ENCODE measurements at places on chromosomes 16 and 17. TPM values are rescaled to one million over a fixed set of nuclear protein-coding genes. Genes with fewer than 3 reads are reported as not detected.

GRCh38 chr17:14297161-14297851 lies 3.6 kb upstream of the HS3ST3B1 start:
- H3K4me1 ChIP-seq: peaks cover 40% of the 10 kb centered on the region
- H3K27ac ChIP-seq: peak overlapping the region; percentile 57
- H3K27me3 ChIP-seq: no peaks in the 10 kb centered on the region

- H3K4me3 ChIP-seq: no peak overlapping the region
- H3K36me3 ChIP-seq: peaks cover 43% of the 10 kb centered on the region
- H3K27me3 ChIP-seq: no peaks in the 10 kb centered on the region
Measured at GRCh38 chr16:70271696-70272095, 17.6 kb downstream of the AARS1 start.

DNA sequence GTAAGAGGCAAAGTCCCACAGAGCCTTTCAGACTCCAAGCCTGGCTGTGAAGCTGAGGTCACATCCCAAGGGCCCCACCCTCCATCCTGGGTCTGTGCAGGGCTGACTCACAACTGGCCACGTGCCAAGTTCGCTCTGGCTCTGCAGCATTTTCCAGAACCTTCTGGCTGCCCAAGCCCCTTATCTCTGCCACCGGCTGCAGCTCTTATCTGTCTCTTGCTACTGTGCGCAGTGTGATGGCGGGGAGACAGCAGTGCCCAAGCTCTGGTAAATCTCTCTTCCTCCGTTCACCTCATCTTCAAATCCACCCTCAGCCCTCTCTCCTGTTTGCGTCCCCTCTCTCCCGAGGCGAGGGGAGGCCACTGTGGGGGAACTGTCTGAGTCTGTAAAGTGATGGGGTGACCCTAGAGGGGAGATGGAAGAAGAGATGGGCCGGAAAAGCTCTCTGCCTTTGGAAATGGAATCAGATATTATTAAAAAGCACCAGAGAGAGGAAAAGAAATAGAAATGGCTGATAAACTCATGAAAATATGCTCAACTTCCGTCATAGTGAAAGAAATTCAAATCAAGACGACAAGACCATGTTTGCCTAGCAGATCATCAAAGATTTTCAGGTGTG lies 162.7 kb upstream of the CDC42EP4 start:
- H3K27ac ChIP-seq: peak overlapping the region; percentile 29
- H3K4me1 ChIP-seq: peaks cover 21% of the 10 kb centered on the region
- H3K4me3 ChIP-seq: no peak overlapping the region
- no peak for DNase-seq

DNA sequence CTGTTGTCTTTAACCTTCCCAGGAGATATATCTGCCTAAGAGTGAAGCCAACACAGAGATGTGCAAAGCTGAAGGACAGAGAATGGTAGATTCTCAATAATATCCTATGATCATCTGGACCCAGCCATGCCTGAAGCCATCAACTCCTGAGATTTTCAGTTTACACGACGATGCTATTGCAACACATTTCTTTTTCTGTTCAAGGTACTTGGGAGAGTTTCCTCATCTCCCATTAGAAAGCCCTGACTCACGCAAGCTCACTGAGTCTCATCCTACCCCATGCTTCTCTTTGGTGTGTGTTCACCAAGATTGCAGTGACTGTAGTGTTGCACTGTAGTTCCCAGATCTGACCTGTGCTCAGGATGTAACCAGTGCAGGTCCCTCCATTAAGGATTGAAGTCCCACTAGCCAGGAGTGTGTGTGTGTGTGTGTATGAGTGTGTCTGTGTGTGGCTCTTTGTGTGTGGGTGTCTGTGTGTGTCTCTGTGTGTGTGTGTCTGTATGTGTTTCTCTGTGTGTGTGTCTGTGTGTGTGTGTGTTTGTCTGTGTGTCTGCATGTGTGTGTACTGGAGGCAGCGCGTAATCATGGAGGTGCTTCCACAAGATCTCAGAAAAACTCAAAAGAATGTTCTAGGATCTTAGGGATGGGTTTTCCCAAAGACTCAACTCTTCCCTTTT lies 15.5 kb downstream of the CES1 start:
- no peak overlapping the region for H3K27ac ChIP-seq
- H3K36me3 ChIP-seq: no peaks in the 10 kb centered on the region
- peaks cover 28% of the 10 kb centered on the region for H3K27me3 ChIP-seq
- H3K4me3 ChIP-seq: no peak overlapping the region
- DNase-seq: no peak
- no peaks in the 10 kb centered on the region for H3K4me1 ChIP-seq

Gene ARRB2
- 11.8 TPM for total RNA-seq

GRCh38 chr16:48271728-48272127 lies 24.4 kb upstream of the ABCC11 start:
- H3K27me3 ChIP-seq: no peaks in the 10 kb centered on the region
- H3K36me3 ChIP-seq: peaks cover 2% of the 10 kb centered on the region
- peak overlapping the region; percentile 66 for H3K27ac ChIP-seq
- H3K4me1 ChIP-seq: peaks cover 31% of the 10 kb centered on the region
- DNase-seq: no peak

DNA sequence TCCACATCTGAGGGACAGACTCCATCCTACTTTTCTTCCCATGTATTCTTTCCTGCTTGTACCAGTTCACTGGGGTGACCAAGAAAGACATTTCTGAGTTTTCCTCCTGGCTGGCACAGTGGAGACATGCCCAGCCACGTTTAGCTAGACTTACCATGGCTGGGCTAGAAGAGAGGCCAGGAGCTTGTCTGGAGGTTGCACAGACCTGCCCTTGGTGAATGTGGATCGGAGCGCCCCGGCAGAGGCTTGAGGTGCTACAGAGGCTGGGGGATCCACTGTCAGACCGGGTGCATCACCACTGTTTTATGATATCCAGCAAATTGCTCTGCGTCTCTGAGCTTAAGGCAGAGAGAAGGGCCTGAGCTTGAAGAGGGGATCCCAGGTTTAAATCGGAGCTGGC lies 3.5 kb downstream of the IL4R start:
- peaks cover 1% of the 10 kb centered on the region for H3K36me3 ChIP-seq
- peaks cover 65% of the 10 kb centered on the region for H3K4me1 ChIP-seq
- peak overlapping the region; percentile 34 for H3K27ac ChIP-seq
- H3K27me3 ChIP-seq: no peaks in the 10 kb centered on the region

Gene MYH13
- total RNA-seq: not detected

DNA sequence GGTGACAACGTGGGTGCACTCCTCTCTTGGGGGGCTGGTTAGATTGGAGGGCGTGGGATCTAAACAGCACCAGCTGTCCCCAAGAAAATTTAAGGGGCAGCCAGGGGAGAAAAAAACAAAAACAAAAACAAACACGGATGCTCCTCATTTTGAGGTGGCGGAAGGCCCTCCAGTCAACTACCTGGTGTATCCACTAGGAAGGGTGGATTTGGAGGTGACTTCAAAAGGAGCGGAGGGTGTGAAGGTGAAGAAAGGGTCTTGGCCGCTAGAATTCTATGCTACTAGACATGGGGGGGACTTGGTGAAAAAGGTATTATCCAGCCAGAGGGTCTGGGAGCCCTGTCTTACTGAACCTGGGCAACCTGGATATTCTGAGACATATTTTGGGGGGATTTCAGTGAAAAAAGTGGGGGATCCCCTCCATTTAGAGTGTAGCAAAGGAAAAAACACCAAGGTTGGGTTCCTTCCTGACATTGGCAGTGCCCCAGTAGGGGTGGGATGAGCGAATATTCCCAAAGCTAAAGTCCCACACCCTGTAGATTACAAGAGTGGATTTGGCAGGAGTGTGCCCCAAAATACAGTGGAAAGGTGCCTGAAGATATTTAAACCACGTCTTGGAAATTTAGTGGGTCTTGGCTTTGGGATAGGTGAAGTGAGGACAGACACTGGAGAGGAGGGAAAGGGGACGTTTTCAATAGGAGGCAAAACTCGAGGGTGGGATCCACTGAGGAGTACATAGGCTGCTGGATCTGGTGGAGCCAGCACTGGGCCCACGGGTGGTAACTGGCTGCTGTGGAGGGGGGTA lies 454 bp upstream of the FGF11 start:
- peak overlapping the region; percentile 87 for H3K4me3 ChIP-seq
- no peak for DNase-seq
- no peaks in the 10 kb centered on the region for H3K27me3 ChIP-seq
- H3K4me1 ChIP-seq: peaks cover 58% of the 10 kb centered on the region
